Bladder microvascular endothelial cell (primary cell): ENCODE measurements at places on chromosomes 3 and 15. TPM values are rescaled to one million over a fixed set of nuclear protein-coding genes. Genes with fewer than 3 reads are reported as not detected.

P4HTM gene
- 14.2 and 18.0 TPM in 2 replicates for total RNA-seq

EOMES gene
- not detected in 2 replicates for total RNA-seq

IRAK2 gene
- 22.5 and 44.3 TPM in 2 replicates for total RNA-seq

LYZL4 gene
- not detected in 2 replicates for total RNA-seq

RPSA gene
- total RNA-seq: 1,015 and 1,160 TPM in 2 replicates

CAMKV gene
- total RNA-seq: not detected in 2 replicates

OR5H2 gene
- total RNA-seq: not detected in 2 replicates

SEMA5B gene
- under 0.01 and 0.06 TPM in 2 replicates for total RNA-seq

TMEM266 gene
- not detected in 2 replicates for total RNA-seq

RETNLB gene
- not detected in 2 replicates for total RNA-seq

TRH gene
- not detected in 2 replicates for total RNA-seq

CD96 gene
- not detected in 2 replicates for total RNA-seq

CGNL1 gene
- total RNA-seq: 1.9 and 23.0 TPM in 2 replicates

SKOR1 gene
- under 0.01 TPM in 1 of 2 replicates, not detected in the other for total RNA-seq

MFGE8 gene
- total RNA-seq: 28.7 and 90.1 TPM in 2 replicates

RPP25 gene
- total RNA-seq: 10.6 and 11.2 TPM in 2 replicates

PARP3 gene
- 12.3 and 15.5 TPM in 2 replicates for total RNA-seq

TLR9 gene
- total RNA-seq: under 0.01 and 0.06 TPM in 2 replicates

USP19 gene
- total RNA-seq: 29.8 and 54.9 TPM in 2 replicates

SAMD7 gene
- not detected in 2 replicates for total RNA-seq

PLD1 gene
- total RNA-seq: 36.4 and 98.1 TPM in 2 replicates

FSTL1 gene
- 222 and 671 TPM in 2 replicates for total RNA-seq

CD86 gene
- not detected in 2 replicates for total RNA-seq
